ENCODE measurements at places on chromosomes 6 and 20.

- no peak for DNase-seq
These were observed 43.5 kb downstream of the SIRPA start for GRCh38 chr20:1938464-1939269.

DNA sequence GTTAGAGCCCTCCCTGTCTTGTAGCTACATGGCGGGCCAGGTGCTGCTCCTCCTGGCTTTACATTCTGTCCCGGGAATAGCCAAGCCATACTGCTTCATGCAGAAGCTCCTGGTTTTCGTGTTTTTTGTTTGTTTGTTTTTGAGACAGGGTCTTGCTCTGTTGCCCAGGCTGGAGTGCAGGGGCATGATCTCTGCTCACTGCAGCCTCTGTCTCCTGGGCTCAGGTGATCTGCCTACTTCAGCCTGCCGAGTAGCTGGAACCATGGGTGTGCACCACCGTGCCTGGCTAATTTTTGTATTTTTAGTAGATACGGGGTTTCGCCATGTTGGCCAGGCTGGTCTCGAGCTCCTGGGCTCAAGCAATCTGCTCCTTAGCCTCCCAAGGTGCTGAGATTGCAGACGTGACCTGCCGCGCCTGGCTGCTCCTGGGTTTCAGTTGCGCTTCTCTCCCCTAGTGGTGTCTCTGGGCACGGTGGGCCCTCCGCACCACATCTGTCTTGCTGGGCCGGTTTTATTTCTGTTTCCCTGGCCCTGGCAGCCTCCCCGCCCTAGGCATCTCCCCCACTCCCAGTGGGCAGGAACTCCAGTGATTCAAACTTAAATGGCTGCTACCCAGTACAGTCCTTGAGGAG is 12.9 kb downstream of the CDYL start:
- no peak for DNase-seq

- no peak for DNase-seq
These were observed 17.6 kb upstream of the ZFP64 start for GRCh38 chr20:52209154-52209571.

- DNase-seq: no peak
These were observed 132.4 kb upstream of the SYNDIG1 start for GRCh38 chr20:24337069-24337468.

GRCh38 chr6:143370812-143371370 is 79.6 kb downstream of the ADAT2 start:
- no peak for DNase-seq

DNA sequence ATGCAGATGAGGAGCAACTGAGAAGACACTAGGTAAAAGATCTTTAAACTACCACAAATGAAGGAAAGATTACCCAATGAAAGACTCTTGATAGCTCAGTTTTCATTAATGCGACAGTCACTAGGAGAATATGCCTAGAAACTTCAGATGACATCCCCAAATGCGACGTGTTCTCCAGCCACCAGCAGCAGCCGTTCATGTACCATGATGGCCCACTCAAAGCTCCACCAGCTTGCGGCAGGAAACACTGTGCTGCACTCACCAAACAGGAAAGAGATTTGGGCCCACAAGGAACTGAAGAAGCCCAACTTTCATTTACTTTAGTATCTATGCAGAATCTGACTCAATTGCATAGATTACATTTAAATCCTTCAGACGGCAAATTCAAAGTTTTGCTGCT is 7.5 kb downstream of the DIDO1 start:
- DNase-seq: peak; percentile 72
